Activated naive CD8-positive, alpha-beta T cell treated with anti-CD3 and anti-CD28 coated beads for 36 hours (primary cell): ENCODE measurements at places on chromosomes 2 and 18. TPM values are rescaled to one million over a fixed set of nuclear protein-coding genes. Genes with fewer than 3 reads are reported as not detected.

Gene ELOA2
- total RNA-seq = not detected

Gene SGPP2
- 3.1 TPM for total RNA-seq

Gene LRRC30
- not detected for total RNA-seq

DNA sequence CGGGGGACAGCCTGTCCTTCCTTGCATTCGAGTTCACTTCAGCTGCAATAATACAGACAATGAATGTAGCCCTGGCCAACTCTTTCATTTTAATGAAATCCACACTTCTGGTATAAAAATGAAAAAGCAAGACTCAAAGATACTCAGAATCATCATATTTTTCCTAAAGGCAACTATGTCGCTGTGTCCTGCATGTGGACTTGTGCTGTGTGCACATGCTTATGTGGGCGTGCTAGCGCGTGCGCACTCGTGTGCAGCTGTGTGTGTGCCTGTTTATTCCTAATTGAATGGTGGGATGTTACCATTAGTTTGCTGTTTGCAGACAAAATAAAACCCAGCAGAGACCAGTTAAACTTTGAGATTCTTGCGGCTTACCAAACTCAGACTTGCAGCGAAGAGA is 49.6 kb downstream of the SMIM21 start:
- no peak for DNase-seq

GRCh38 chr2:148875387-148876051 is 492 bp downstream of the KIF5C start:
- peak; percentile 29 for DNase-seq

DNA sequence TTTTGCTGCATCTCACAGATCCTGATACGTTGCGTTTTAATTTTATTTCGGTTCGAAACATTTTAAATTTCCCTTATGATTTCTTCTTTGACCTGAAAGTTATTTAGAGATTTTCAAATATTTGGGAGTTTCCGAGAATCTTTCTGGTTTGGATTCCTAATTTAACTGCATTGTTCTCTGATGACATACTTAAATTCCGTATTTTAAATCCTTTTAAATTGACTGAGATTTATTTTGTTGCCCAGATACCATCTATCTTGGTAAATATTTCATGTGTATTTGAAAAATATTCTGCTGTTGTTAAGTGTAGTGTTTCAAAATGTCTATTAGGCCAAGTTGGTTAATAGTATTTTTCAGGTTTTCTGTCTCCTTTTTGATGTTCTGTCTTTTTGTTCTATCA is 37.7 kb downstream of the MROH2A start:
- no peak for DNase-seq
